ENCODE measurements at places on chromosomes 4 and X.

GRCh38 chr4:168710353-168710946 is 213.6 kb downstream of the PALLD start:
- no peaks in the 10 kb centered on the region for H3K27me3 ChIP-seq
- DNase-seq: peak; percentile 89
- peaks cover 5% of the 10 kb centered on the region for H3K4me1 ChIP-seq

DNA sequence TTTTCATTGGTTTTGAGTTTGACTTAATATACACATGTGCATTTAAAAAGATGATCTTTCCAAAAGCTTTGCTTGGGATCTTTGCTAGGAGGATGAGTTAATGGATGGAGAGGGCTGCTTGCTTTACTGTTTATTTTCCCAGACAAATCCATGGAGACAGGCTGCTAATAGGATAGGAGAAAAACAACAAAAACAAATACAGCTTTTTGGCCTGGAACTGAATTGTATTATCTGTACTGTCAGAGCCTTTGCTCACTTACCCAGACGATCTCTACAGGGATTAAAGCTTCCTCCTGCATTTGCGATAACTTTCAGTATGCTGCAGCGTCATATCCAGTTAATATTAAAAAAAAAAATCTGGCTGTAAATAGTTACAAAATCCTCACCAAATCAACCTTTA is 190.8 kb upstream of the NUDT6 start:
- H3K4me1 ChIP-seq: no peaks in the 10 kb centered on the region
- no peak overlapping the region for H3K4me3 ChIP-seq
- H3K27ac ChIP-seq: no peak overlapping the region
- DNase-seq: no peak
- H3K36me3 ChIP-seq: no peaks in the 10 kb centered on the region

- no peaks in the 10 kb centered on the region for H3K4me1 ChIP-seq
- H3K4me3 ChIP-seq: no peak overlapping the region
- DNase-seq: peak; percentile 13
- no peaks in the 10 kb centered on the region for H3K36me3 ChIP-seq
- no peaks in the 10 kb centered on the region for H3K27me3 ChIP-seq
These were observed 265.7 kb downstream of the IQCM start for GRCh38 chr4:149549911-149550310.

DNA sequence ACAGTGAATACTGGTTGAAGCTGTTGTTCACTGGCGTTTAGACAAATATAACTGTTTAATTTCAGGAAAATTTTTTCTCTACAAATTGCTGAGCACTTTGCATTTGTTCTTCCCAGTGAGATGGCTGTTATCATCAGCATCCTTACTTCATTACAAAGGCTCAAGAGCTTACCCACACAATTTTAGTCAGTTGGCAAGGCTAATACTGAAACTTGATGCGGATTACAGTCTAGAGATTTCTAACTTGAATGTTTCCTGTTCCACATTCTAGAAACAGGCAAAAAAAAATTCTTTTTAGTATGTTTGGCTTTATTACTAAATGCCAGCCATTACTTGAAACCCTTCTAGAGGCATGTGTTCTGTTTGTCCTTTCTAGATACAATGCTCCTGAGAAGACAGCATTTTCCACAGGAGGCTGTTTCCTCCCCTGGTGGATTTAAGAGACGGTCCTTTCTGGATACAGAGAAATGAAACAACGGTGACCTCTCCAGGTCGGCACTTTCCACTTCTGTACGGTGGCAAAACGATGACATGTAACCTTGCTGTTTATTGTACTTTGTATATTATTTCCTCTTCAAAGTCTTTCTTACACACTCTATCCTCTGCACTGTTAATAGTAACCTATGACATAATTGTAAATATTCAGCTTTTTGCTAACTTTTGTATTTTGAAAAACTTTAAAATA is 80.9 kb downstream of the RFC1 start:
- H3K36me3 ChIP-seq: peaks cover 4% of the 10 kb centered on the region
- H3K27ac ChIP-seq: no peak overlapping the region
- H3K4me3 ChIP-seq: no peak overlapping the region
- DNase-seq: no peak
- H3K4me1 ChIP-seq: no peaks in the 10 kb centered on the region

DNA sequence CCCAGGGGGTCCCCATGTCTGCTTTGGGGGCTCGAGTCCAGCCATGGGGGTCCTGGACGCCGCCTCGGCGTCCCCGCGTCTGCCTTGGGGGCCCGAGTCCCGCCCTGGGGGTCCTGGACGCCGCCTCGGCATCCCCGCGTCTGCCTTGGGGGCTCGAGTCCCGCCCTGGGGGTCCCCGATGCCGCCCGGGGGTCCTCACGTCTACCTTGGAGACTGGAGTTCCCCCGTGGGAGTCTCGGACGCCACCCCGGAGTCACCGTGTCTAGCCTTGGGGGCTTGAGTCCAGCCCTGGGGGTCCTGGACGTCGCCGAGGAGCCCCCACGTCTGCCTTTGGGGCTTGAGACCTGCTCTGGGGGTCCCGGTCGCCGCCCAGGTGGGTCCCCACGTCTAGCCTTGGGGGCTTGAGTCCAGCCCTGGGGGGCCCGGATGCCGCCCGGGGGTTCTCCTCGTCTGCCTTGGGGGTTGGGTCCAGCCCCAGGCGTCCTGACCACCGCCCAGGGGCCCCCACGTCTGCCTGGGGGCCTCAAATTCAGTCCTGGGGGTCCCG is 1.1 kb upstream of the GTPBP6 start:
- H3K27ac ChIP-seq: peak overlapping the region; percentile 89
- no peak for DNase-seq
- no peaks in the 10 kb centered on the region for H3K4me1 ChIP-seq
- peak overlapping the region; percentile 94 for H3K4me3 ChIP-seq
- no peaks in the 10 kb centered on the region for H3K27me3 ChIP-seq
- peaks cover 9% of the 10 kb centered on the region for H3K36me3 ChIP-seq

- no peak overlapping the region for H3K4me3 ChIP-seq
- no peaks in the 10 kb centered on the region for H3K4me1 ChIP-seq
- H3K27me3 ChIP-seq: peaks cover 27% of the 10 kb centered on the region
- no peak overlapping the region for H3K27ac ChIP-seq
These were observed 980 bp upstream of the FHDC1 start for GRCh38 chr4:152935143-152935542.

DNA sequence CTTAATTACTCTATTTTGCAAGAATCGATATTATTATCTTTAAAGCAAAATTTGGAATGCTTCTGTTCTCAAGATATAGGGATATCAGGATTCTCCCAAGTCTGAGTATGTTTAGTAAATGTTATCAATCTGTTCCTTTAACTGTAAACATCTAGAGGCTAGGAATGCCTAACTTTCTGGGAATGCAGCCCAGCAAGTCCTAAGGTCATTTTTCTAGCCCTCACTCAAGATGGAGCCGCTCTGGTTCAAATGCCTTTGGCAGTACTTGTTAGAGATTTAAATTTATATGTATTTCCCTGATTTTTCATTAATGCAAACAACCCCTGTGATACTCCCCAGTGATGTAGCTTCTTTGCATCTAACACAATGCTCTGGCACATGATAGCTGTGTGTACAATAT is 623.8 kb upstream of the LCORL start:
- no peaks in the 10 kb centered on the region for H3K4me1 ChIP-seq
- H3K27me3 ChIP-seq: no peaks in the 10 kb centered on the region
- no peak overlapping the region for H3K27ac ChIP-seq
- no peak overlapping the region for H3K4me3 ChIP-seq

- peak overlapping the region; percentile 49 for H3K4me3 ChIP-seq
- H3K4me1 ChIP-seq: no peaks in the 10 kb centered on the region
- no peak overlapping the region for H3K27ac ChIP-seq
- peak; percentile 12 for DNase-seq
These were observed 126.0 kb upstream of the CXorf66 start for GRCh38 chrX:140091125-140091886.

GRCh38 chr4:185307136-185307950 is 88.4 kb downstream of the LRP2BP start:
- H3K27ac ChIP-seq: peak overlapping the region; percentile 66
- peaks cover 2% of the 10 kb centered on the region for H3K36me3 ChIP-seq
- peak; percentile 63 for DNase-seq

- peak; percentile 99 for DNase-seq
- peak overlapping the region; percentile 80 for H3K27ac ChIP-seq
- no peak overlapping the region for H3K4me3 ChIP-seq
These were observed 32.4 kb upstream of the MYOZ2 start for GRCh38 chr4:119103263-119103662.
